ENCODE measurements at places on chromosomes 5 and 9.

DNA sequence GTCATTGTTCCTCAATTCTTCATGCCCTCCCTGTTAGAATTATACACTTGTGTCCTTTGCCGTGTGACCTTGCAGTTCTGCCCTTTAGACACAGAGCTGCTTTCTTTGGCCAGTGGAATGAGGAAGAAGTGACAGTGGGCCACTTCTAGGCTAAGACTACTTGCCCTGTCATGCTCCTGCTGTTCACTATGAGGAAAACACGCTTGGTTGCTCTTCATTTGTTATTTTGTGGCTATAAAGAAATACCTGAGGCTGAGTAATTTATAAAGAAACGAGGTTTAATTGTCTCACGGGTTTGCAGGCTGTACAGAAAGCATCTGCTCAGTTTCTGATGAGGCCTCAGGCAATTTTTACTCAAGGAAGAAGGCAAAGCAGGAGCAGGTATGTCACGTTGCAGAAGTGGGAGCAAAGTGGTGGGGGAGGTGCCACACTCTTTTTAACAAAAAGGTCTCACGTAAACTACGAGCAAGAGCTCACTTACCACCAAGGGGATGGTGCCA, 279.1 kb upstream of the DMAC1 start:
- no peak for DNase-seq

GRCh38 chr9:97854696-97855485, 1.9 kb downstream of the FOXE1 start:
- DNase-seq, result no peak

DNA sequence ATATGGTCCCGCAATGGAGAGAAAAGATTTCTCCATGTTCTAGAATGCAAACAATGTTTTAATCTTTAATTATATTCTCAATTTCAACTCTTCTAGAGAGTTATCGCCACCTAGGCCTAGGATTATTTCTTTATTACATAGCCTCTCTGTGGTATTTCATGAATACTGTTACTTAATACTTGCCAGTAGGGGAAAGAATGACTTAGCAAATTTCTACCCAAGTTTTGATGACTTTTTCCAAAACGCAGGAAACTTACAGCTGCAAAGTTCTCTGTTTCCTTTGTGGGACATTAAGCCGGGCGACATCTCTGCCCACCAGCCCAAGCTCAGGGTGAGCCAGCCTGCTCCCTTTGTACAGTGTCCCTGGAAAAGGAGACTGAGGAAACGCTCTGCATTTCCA, 73.8 kb downstream of the MED27 start:
- DNase-seq, result no peak

DNA sequence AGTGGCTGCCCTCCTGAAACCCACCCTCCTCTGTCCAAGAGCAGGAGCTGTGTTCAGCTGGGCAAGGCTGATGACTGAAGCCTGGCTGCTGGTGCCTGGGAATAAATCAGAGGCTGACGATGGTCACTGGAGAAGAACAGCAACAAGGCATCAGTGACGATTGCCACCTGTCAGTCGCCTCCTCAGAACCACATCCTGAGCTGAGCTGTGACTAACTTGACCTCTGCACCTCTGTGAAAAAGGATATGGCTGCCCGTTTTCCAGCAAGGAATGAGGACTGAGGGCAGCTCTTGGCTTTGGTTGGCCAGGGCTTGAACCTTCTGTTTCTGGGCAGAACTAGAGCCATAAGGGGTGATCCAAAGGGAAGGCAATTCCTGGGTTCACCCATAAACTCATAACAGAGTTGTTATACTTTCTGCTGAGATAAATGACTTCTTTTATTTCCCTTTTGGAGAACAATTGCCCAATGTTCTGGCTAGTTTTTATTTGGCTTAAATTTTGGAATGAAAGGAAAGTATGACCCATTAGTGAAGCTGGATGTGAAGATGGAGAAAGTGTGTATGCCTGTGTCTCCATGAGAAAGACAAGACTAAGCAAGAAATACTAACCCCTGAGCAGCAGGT, 40.1 kb downstream of the TRIP13 start:
- no peak for DNase-seq

DNA sequence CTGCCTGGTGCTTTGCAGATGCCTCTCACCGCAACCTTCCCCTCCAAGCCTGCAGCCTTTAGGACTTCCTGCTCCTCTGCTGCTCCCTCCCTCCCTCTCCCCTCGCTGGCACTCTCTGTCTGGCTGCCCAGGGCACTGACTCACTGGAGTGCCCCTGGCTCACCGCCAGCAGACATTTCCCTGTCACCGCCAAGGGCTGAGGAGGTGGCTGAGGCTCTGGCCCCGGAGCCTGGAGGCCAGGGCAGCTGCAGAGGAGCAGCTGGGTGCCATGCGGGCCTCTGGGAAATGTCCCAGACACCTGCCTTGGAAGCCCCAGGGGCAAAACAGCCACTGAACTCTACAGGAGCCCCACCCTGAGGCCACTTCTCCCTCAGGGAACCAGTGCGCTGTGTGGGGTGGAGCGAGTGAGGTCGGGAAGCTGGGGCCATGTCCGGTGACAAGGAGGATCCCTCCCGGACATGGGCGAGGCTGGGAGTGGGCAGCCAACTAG, 53.4 kb downstream of the TENT4A start:
- DNase-seq, result peak; percentile 23

DNA sequence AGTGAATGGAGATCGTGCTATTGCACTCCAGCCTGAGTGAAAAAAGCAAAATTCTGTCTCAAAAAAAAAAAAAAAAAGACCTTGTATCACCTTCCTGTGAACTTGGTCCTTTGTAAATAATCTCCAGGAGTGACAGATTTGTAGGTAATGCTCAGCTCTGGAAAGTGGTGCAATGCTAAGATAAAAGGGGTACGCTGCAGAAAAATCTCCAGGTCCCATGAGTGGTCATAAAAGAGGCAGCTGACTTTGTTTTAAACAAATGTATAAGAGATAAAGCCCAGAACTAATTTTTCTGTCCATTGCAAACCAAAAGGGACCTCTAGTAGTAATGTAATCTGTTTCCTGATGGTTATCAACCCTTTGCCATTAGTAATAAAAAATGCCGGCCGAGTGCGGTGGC, 33.7 kb downstream of the RNF44 start:
- DNase-seq, result no peak

- DNase-seq, result no peak
Measured at GRCh38 chr5:51890435-51891116, 507.3 kb downstream of the ISL1 start.

DNA sequence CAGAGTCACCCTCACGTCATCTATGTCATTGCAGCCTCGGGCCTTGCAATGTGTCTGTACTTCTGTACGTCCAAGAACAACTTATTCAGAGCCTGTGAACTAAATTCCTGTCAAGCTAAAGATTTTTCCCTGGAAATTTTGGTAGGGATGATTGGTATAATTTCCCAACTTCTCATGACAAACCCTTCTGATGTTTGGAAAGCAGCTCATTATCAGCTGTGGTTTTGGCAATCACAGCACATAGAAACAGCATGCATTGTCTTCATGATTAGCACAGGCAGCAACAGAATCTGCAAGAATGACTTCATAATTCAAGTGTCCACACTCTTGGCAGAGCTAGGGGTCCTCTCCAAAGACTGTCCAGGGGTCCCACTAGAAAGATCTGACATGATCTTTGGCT, 49.5 kb downstream of the APBA1 start:
- no peak for DNase-seq

DNA sequence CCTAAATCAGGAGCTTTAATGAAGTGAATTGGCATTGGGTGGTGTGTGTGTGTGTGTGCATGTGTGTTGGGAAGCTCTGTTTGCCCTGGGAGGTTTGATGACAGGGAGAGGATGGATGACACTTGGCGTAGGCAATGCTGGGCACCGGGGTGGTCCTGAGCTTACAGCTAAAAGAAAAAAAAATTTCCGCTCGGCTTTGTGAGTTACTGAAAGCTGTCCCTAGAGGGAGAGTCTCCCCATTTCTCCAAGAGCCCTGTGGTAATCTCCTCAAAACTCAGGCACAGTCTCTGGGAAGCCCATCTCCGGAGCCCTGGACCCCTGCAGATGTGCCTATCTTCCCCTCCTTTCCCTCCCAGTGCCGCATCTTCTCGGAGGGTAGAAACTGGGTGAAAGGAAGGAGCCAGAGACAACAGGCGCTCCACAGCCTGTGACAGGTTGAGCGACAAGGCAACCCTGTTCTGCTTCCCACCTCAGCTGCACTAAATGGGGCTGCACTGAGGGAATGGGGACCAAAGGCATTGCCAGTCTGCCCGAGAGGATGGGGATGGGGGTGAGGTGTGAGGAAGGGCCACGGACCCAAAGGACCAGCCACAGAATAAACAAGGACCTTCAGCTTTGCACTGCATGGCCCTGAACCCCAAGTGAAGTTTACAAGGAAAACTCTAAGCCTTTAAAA, 35.8 kb upstream of the TIFAB start:
- DNase-seq, result no peak

GRCh38 chr5:160173-160510, 31.2 kb upstream of the LRRC14B start:
- DNase-seq, result no peak

GRCh38 chr5:164013077-164013670, 507.8 kb downstream of the MAT2B start:
- DNase-seq, result no peak

GRCh38 chr5:56244627-56245026, 11.5 kb upstream of the ANKRD55 start:
- no peak for DNase-seq
